ENCODE measurements at places on chromosomes 11 and 22.
A peak's percentile ranks its signal among the peaks of the same experiment; 100 is the strongest.

DNA sequence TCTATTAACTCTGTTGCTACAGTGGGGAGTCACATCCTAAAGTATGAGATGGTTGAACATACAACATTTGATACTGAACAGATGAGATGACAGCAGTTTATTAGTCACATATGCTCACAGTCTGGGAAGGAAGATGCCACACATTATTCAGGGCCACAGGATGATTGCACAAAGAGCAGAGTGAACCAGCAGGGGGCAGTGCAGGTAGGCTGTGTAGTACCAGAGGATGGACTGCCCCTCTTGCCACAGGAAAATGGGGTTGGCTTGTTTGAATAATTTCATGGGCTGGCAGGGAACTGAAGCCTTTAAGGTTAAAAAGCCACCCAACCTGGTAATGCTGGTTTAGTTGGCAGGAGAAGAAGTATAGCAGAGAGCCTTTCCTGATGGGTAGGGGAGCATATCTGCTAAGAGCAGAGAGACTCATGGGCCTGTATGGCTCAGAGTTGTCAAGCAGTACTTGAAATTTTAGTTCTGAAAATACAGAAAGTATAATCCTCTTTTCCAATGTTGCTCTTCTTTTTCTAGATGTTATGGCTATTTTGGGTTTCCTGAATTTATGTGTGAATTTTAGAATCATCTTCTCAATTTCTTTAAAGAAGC is 180.4 kb upstream of the B3GAT1 start:
- no peak for DNase-seq

GRCh38 chr22:26606611-26607010 is 11.2 kb downstream of the CRYBB1 start:
- peak; percentile 29 for DNase-seq

DNA sequence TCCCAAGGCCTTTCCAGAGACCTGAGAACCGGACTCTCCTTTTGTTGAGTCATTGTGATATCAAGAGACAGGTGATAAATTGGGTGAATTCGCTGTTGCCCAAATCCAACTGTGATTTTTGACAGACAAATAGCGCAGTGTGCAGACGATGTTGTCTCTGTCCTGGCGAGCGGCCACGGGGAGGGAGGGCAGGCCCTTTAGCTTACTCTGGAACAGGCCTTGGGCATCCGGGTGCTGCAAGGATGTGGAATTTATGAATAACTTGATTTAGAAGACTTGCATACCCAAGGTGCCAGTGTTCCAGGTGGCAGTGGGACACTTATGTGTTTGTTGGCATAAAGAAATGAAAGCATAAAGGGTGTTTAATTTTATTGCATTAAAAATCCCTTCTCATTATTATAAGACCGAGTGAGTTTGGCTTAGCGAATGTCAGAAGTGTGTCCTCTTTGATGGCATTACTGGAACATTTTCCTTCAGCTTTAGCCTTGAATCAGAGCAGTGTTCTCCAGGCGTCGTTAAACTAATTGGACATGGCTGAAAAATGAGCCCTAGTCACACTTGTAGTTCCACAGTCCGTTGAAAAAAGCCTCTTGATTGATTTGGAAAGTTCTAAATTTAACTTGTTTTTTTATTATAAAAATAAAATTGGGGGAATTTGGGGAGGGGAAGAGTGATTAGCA is 9.4 kb downstream of the LDLRAD3 start:
- no peak for DNase-seq

- peak; percentile 90 for DNase-seq
Measured at GRCh38 chr11:78039919-78040671, 17.0 kb upstream of the KCTD14 start.

DNA sequence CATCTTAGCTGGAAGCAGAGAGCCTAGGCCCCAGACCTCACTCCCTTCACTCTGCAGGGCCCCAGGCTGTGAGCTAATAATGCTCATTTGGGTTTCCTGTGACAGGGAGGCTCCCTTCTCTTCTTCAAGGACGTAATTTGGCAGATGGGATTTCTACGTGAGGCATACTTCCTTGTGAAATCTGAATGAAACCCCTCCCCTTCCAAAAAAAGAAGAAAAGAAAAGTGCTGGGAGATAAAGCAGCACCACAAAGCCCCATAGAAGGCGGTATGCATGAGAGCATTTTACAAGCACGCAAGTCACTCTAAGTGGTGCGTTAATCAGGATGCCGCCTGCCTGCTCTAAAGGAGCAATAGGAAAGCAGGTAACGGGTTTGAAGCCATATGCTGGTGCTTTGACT is 5.7 kb downstream of the P2RX3 start:
- DNase-seq: no peak

DNA sequence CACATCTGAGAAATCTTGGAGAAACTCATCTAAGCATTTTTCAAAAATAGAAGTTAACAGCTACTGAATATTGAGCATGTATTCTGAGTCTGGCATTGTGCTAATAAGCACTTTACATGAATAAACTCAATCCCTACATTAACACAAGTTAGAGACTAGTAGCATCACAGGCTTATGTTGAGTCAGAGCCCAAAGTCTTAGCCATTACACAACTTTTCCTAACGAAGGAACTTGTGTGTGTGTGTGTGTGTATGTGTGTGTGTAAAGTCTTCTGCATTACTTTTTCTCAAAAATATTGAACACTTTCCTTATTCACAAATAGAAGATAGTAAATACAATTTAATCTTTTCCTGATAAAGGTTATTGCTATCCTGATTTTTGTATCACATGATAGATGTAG is 8.7 kb upstream of the CLPB start:
- DNase-seq: no peak

DNA sequence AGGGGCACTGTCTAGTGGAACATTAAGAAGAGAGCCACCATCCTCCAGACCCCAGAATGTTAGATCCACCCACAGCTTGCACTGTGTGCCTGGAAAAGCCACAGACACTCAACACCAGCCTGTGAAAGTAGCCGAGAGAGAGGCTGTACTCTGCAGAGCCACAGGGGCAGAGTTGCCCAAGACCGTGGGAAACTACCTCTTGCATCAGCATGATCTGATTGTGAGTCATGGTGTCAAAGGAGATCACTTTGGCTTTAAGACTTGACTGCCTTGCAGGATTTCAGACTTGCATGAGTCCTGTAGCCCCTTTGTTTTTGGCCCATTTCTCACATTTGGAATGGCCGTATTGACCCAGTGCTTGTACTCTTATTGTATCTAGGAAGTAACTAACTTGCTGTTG is 115.9 kb upstream of the CCDC179 start:
- DNase-seq: peak; percentile 32

DNA sequence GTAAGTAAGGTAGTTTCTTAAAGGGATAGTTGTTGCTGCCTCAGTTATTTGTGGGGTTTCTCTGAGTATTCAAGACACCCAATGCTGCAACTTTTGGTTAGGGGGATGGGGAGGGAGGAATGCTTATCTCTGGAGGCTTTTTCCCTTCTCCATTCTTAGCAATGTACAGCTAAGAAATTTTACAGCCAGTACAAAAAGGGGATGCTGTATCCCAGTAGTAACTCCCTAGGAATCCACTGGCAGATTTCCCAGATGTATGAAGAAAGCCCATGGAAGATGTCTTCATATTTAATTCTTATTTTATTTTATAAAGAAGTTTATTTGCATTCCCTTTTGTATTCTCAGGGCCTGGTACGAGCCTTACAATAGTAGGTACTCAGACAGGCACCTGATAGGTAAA is 154.8 kb downstream of the ENTHD1 start:
- peak; percentile 88 for DNase-seq

- peak; percentile 57 for DNase-seq
Measured at GRCh38 chr22:25551396-25551795, 13.1 kb upstream of the GRK3 start.

DNA sequence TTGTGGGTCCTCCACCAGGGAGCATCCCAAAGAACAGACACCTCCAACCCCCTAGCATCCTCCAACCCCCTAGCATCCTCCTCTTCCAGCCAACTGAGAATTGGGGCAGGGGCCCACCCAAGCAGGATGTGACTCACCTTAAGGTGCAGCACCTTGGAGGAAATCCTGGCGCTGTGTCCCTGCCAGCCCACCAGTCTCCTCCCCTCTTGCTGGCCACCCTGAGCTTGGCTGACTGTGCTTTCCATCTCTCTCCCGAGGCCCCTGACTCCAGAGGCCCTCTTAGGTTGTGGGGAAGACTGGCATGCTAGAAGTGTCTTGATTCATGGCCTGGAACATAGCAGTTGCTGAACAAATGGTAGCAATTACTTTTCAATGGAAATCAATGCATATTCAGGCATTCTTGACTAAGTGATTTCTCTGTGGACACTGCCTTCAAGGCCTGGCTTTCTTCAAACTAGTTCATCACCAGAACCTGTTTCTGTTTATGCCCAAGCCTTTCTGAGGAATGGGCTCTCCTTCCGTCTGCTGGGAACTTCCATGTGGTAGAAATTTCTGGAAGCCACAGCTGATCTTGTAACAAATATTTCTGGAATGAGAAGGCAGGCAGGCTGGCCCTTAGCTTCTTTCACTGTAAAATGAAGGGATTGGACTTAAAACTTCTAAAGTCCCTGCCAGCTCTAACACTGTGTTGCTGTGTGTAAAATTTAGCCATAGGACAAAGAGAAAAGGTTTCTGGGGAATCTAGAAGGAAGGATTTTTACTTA is 60.5 kb downstream of the CEP164 start:
- peak; percentile 85 for DNase-seq

DNA sequence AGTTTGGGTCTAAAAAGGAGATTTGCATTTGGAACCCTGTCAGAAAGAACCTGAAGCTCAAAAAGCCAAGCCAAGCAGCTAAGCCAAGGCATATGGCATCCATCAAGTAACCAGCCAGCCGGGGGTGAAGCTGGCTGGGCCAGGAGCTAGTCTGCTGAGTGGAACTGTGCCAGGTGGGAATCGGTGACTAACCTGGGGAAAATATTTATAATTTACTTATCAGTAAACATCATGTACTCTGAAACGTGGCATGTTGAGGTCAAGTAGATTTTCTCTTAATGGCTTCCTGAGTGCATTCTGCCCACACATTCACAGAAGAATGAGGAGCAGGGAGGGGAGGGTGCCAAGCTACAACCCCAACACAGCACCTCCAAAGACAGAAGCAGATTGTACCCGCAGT is 70.5 kb upstream of the SESN3 start:
- DNase-seq: no peak

DNA sequence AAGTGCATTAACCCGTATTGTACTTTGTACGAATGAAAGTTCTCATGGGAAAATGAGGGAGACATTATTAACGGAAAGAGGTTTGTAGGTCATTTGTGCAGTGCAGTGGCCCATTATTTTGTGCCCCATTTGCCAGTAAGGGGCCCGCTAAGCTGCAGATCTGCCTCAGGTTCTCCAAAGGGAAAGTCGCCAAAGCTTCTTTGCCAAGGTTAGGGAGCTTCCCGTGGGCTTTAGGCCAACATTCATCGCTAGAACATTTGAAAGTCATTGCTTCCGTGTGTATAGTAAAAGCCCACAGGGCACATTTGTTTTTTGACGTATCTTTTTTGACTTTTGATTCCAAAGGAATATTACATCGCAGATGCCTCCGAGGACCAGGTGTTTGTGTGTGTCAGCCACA is 61.0 kb upstream of the SORL1-AS1 start:
- no peak for DNase-seq

Data from fibroblast of upper back skin (primary cell).